ENCODE measurements at places on chromosomes 2 and 18.
A peak's percentile ranks its signal among the peaks of the same experiment; 100 is the strongest.

DNA sequence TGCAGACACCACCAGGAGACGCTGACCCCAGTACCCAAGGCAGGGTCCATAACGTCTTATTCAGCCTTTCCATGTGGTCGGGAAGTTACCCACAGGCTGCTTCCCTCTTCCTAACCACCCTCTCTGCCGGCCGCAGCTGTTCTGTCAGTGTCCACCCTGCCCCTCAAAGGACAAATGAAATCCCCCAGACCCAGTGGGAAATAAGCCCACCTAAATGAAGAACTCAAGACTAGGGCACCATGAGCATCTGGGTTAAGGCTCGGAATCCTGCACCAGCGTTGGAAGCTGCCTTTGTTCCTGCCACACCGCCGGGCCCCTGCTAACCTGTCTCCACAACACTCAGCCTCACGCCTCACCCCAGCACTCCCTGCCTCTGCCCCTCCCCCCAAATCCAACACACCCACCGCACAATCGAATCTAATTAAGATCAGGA, 21.7 kb downstream of the BCL11A start:
- no peaks in the 10 kb centered on the region for H3K27me3 ChIP-seq
- peaks cover 99% of the 10 kb centered on the region for H3K4me1 ChIP-seq
- H3K4me3 ChIP-seq: peak overlapping the region; percentile 80
- H3K36me3 ChIP-seq: peaks cover 31% of the 10 kb centered on the region
- DNase-seq: no peak

GRCh38 chr18:356778-357177, 88.9 kb upstream of the THOC1 start:
- H3K36me3 ChIP-seq: no peaks in the 10 kb centered on the region
- peaks cover 8% of the 10 kb centered on the region for H3K27me3 ChIP-seq
- DNase-seq: no peak

DNA sequence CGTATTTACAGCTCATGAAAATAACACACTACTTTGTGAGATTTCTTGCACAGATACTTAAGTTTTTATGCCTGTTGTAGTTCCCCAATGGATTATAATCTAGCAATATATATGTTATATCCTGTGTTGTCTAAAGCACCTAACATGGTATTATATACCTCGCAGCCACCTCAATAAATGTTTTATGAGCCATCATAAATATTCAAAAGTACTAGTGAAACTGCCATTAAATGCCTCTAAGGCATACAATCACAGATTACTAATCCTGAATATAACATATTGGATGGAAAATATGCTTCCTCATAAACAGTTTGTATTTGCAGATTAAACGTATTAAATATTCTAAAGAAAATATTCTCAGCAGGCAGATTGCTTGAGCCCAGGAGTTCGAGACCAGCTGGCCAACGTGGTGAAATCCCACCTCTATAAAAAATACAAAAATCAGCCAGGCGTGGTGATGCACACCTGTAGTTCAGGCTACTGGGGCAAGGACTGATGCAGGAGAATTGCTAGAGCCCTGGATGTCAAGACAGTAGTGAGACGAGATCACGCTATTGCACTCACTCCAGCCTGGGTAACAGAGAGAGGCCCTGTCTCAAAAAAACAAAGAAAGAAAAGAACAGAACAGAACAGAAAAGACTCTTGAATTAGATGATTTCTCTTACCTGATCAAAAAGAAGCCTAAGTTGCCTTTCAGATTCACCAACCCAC, 64.1 kb downstream of the ATAD2B start:
- H3K27me3 ChIP-seq: no peaks in the 10 kb centered on the region
- peaks cover 4% of the 10 kb centered on the region for H3K4me1 ChIP-seq
- H3K4me3 ChIP-seq: no peak overlapping the region
- peaks cover 16% of the 10 kb centered on the region for H3K36me3 ChIP-seq

DNA sequence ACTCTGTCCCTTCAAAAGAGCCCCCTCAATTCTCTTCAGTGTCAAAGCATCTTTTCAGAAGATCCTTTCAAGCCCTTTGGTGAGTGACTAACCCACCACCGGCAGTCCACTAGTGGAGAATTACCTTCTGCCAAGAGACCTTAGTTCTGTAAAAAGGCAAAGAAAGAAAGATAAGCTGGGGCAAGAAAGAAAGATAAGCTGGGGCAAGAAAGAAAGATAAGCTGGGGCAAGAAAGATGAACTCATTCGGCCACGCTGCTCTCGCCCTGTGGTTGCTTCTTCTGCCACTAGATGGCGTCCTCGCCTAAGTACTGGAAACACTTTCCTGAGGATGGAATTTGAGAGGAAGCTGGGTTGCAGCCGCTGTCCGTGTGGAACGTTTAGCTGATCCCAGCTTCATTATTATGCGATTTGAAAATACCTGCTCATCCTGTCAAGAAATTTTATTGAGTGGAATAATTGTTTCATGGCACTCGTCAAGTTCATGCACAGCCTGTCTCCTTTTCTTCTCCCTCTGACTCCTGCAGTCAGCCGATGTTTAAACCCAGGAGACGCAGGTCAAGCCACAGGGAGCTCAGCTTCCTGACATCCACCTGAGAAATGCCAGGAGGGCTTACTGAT, 17.3 kb upstream of the ANXA4 start:
- peaks cover 7% of the 10 kb centered on the region for H3K4me1 ChIP-seq
- DNase-seq: peak; percentile 76
- peak overlapping the region; percentile 13 for H3K27ac ChIP-seq
- peak overlapping the region; percentile 60 for H3K4me3 ChIP-seq

DNA sequence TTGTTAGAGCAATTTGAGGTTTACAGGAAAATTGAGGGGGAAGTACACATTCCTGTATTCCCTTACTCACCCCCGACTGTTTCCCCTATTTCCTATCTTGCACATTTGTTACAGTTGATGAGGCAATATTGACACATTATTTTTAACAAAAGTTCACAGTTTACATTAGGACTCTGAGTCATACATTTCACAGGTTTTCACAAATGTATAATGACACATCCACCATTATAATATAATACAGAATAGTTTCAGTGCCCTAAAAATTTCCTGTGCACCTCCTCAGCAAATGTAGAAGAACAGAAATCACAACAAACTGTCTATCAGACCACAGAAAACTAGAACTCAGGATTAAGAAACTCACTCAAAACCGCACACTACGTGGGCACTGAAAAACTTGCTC, 160.6 kb upstream of the RMP24 start:
- H3K27ac ChIP-seq: no peak overlapping the region
- H3K4me3 ChIP-seq: no peak overlapping the region
- no peak for DNase-seq

- H3K4me1 ChIP-seq: no peaks in the 10 kb centered on the region
- H3K27ac ChIP-seq: no peak overlapping the region
- DNase-seq: no peak
Measured at GRCh38 chr2:50126845-50127244, 905.1 kb downstream of the NRXN1 start.

DNA sequence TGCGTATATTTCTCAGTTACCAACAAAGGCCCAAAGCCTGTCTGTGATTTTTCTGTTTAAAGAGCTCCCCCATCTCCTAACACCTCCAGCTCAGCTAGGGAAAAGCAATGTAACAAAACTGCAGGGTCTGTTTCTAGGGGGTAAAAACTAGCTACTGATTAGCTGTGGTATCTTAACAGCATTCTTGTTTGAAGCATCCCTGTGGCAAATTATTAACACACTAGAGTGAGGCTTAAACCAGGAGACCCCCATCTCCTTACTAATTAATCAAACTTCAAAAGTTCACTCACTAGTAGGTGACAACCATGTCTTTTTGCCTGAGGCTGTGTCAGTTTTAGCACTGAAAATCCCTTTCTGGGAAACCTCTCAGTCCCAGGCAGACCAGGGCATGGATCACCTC, 186.2 kb upstream of the PARD3B start:
- no peak for DNase-seq
- no peak overlapping the region for H3K4me3 ChIP-seq
- no peaks in the 10 kb centered on the region for H3K4me1 ChIP-seq
- H3K27ac ChIP-seq: no peak overlapping the region
- no peaks in the 10 kb centered on the region for H3K27me3 ChIP-seq
- H3K36me3 ChIP-seq: no peaks in the 10 kb centered on the region

DNA sequence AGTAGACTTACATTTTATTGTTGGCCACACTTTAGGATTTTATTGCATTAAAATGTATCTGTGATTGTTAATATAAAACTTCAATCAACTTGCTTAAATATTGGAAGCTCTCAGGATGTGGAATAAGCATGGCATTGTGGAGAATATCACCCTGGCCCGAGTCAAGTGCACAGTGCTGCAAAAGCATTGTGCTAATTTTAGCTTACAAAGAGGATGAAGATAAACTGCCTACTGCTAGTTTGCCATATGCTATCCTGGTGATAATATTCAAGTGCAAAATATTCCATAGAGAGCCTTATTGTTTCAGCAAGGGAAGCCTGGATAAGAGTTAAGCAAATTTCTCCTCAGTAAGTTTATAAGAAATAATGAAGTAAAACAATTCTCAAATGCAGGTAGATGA, 54.5 kb downstream of the MEIS1 start:
- no peak overlapping the region for H3K4me3 ChIP-seq
- DNase-seq: no peak
- H3K36me3 ChIP-seq: no peaks in the 10 kb centered on the region
- H3K27me3 ChIP-seq: no peaks in the 10 kb centered on the region

Measured in naive B cell (primary cell).